ENCODE measurements at places on chromosomes 11 and 22.

GRCh38 chr22:50000587-50001387 is 11.8 kb downstream of the IL17REL start:
- DNase-seq = peak; percentile 2

- DNase-seq = no peak
These were observed 18.7 kb upstream of the BMAL1 start for GRCh38 chr11:13258855-13259254.

DNA sequence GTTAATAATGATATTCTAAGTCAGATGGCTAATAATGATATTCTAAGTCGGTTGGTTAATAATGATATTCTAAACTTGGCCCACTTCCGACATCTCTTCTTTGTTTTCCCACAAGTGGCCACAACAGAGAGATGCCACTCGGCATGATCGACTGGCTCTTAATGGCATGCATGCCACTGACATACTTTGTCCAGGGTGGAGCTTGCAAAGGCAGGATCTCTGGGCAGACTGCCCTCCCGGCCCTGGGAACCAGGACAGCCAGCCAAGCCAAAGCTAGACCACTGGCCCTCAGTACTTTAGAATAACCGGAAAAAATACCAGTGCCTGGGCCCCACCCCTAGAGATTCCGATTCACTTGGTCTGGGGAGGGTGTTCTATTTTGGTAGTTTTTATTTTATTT is 78.1 kb downstream of the KIAA1671 start:
- no peak for DNase-seq

- DNase-seq = no peak
These were observed 24.5 kb downstream of the ASCC2 start for GRCh38 chr22:29813563-29813962.

- no peak for DNase-seq
These were observed 5.4 kb downstream of the TNRC6B start for GRCh38 chr22:40183029-40183581.

GRCh38 chr11:67482275-67482826 is 475 bp upstream of the AIP start:
- DNase-seq = no peak

- DNase-seq = no peak
These were observed 14.3 kb upstream of the PITPNB start for GRCh38 chr22:27933186-27933983.

GRCh38 chr22:49099089-49099488 is 728.6 kb downstream of the BRD1 start:
- DNase-seq = no peak

DNA sequence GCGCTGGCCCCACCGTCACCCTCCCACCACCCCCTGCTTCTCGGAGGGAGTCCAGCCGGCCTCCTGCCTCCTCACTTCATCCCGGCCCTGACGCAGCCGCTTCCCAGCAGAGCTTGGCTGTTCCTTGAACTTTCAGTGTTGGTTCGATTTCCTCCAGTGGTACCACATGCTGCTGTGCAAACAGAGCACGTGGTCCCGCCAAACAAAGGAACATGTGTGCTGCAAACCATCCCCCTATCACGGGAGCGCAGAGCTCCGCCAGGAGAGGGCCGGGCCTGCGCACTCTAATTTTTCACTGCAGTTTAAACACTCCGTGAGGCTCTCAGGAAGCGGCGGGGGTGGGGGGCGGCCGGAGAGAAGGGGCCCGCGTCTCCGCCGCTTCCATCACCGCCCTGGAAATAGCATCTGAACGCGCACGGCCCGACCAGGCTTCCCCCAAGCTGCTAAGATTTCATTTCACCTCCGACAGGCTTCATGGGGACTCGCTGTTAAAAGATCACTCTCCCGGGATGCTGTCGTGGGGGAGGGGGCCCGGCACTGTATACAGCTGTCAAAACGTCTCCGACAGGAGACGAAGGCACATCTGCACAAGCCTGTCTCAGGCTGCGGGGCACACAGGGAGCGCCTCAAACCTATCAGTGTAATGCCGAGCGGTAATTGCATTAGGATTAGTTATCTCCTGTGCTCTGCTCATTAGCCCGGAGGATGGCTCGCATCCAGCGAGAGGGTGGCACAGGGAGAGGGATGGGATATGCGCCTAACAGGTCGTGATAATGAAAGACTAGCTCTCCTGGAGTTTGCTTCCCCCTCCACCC is 269.9 kb upstream of the SORL1-AS1 start:
- peak; percentile 3 for DNase-seq

All from activated CD4-positive, alpha-beta T cell treated with anti-CD3 and anti-CD28 coated beads, Interleukin-2, amount 50 U/mL, for 48 hours (primary cell).